Tibial nerve (tissue), 4 donors: ENCODE measurements at places on chromosomes 11 and 22.

DNA sequence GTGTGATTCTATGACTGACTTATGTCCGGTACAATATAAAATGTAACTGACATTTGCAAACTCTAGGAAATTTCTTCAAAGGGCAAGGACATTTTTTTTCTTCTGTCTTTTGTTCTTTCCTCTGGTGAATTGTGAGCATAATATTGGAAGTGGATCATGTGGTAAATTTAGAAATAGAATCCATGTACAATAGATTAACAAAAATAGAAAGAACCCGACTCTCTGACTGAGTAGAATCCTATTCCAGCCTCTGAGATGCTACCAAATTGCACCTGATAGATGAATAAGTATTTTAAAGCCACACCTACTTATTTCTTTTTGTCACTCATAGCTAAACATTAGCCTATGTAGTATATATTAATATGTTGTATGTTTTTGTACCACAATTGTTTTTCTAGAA is 860.3 kb downstream of the LUZP2 start:
- no peak for DNase-seq

GRCh38 chr11:102154806-102155205 is 44.6 kb downstream of the YAP1 start:
- DNase-seq = no peak

DNA sequence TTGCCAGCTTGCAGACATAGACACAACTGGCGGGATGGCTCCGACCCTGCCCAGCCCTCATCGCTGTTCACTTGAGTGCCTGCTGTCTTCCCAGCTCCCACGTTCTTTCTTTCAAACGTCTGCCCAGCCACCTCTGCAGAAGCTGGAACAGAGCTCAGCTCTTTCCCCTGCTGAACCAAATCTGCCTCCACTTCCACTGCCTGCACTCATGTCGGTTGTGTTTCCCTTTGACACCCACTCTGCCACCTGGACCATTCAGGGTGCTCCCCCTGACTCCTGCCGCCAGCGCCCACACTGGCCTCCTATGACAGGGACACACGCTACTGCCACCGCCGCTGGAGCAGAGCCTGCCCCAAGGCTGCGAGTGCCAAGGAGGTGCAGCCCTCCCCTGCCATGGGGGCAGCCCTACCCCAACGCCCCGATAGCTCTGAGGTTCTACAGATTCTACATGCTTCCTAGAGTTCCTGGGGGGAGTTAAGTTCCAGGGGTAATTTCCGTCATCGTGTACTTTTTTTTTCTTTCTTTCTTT is 37.9 kb downstream of the TST start:
- no peak for DNase-seq

- no peak for DNase-seq
Observed at GRCh38 chr11:64523456-64524157, 67.4 kb upstream of the SLC22A12 start.

- no peak for DNase-seq
Observed at GRCh38 chr11:78180751-78181150, 7.7 kb downstream of the KCTD21 start.

GRCh38 chr11:96863520-96863919 is 473.7 kb downstream of the JRKL start:
- DNase-seq = no peak

- no peak for DNase-seq
Observed at GRCh38 chr22:39819429-39819828, 74.1 kb downstream of the ENTHD1 start.
